ENCODE measurements at places on chromosomes 16 and 17.
A peak's percentile ranks its signal among the peaks of the same experiment; 100 is the strongest.

GRCh38 chr17:28497931-28498330, 8.2 kb upstream of the FOXN1 start:
- DNase-seq, result no peak

- no peak for DNase-seq
Measured at GRCh38 chr16:21190599-21190998, 20.8 kb downstream of the ZP2 start.

GRCh38 chr17:79356839-79357447, 253.9 kb downstream of the RBFOX3 start:
- DNase-seq, result no peak

DNA sequence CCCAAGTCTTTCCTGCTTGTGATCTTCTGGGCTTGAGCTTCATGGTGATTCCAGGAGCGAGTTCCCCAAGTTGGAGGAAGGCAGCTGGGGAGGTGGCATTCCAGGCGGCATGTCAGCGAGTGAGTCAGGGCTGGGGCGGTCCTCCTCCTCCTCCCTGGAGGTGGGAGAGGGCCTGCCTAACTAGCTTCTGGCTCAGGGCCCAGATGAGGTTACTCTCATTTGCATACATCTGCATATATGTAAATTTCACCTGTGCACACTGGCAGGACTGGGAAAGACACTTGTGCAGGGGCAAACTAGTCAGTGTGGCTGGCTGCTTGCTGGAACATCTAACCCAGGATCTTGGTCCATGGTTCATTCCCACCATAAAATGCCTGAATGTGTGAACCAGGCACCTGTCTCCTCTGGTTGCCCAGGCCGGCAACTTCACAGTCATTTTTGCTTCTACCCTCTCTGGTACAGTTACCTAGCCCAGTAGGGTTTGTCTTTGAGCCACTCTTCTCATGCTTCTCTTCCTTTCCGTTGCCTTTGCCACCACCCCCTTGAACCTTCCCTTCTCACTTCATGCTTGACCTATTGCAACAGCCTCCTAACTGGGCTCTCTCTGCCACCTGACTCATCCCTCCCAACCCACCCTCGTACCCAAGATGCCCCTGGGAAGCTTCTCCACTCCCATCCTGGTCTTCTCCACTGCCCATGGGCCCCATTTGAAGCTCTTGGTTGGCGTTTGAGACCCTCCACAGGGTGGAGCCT, 9.6 kb upstream of the DLX4 start:
- no peak for DNase-seq

- DNase-seq, result no peak
Measured at GRCh38 chr17:530851-531250, 178.2 kb upstream of the RPH3AL start.

GRCh38 chr16:75000481-75001081, 1.8 kb downstream of the ZNRF1 start:
- DNase-seq, result no peak

- no peak for DNase-seq
Measured at GRCh38 chr17:1562176-1562643, 382 bp downstream of the PITPNA start.

DNA sequence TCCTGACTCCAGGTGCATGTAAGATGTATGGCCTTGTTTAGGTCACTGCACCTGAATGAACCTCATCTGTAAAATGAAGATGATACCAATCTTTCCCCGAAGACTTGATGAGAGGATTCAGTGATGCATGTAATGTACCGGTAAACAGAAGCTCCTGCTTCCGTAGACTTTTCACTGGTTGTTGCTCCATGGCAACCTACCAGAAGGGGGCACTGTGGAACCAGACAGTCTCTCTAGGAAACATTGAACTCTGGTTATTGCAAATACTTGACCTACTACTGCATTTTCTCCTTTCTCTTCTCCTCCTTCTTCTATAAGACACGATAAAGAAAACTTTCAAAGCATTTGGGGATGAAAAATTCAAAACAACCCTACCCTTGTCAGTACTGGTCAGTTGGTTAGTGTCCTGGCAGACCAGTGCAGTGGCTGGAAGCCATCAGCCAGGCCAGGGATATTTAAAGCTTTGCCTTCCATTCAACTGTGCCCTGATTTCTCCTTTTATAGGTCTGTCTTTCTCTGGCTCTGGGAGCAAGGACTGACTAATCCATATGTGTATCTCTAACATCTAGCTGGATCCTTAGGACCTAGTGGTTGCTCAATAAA, 667.4 kb upstream of the SALL1 start:
- no peak for DNase-seq

DNA sequence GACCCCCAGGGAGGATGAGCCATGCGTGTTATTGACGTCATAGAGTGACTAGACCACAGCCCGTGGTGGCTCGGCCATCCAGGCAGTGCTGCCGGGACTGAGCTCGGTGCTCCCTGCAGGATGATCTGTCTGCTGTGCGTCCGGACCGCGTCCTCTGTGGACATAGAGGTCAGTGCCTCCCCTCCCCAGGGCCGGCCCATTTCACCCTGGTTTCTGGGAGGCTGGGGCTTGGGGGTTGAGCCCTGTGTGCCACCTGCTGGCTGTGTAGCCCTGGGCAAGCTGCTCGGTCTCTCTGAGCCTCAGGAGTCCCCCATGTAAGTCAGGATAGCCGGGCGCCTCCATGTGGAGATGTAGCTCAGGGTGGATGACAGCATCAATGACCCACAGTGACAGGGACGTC, 8.3 kb downstream of the TSC2 start:
- DNase-seq, result no peak

- DNase-seq, result peak; percentile 88
Measured at GRCh38 chr16:28494121-28494851, at the start of gene APOBR. APOBR (plus strand) TSS chr16:28494643; CDS start chr16:28494682, 39 bp downstream.

DNA sequence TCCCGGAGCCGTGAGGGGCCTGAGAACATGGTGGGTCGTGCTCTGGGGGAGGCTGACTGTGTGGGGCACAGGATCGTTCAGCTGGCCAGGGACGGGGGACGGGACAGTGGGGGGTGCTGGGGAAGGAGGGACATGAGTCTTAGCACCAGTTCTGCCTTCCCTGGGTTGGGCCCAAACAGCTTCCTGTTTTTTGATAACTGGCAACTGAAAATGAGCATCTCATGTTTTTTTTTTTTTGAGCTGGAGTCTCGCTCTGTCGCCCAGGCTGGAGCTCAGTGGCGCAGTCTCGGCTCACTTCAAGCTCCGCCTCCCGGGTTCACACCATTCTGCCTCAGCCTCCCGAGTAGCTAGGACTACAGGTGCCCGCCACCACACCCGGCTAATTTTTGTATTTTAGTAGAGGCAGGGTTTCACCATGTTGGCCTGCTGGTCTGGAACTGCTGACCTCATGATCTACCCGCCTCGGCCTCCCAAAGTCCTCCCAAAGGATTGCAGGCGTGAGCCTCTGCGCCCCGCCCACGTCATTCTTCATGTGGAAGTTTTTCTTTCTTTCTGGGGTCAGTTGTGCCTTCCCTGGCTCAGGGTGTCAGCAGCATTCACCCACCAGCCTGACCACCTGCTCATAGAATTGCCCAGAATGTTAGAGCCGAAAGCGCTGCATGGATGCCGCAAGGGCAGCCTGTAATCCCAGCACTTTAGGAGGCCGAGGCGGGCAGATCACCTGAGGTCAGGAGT, 6.4 kb downstream of the ASPSCR1 start:
- no peak for DNase-seq

DNA sequence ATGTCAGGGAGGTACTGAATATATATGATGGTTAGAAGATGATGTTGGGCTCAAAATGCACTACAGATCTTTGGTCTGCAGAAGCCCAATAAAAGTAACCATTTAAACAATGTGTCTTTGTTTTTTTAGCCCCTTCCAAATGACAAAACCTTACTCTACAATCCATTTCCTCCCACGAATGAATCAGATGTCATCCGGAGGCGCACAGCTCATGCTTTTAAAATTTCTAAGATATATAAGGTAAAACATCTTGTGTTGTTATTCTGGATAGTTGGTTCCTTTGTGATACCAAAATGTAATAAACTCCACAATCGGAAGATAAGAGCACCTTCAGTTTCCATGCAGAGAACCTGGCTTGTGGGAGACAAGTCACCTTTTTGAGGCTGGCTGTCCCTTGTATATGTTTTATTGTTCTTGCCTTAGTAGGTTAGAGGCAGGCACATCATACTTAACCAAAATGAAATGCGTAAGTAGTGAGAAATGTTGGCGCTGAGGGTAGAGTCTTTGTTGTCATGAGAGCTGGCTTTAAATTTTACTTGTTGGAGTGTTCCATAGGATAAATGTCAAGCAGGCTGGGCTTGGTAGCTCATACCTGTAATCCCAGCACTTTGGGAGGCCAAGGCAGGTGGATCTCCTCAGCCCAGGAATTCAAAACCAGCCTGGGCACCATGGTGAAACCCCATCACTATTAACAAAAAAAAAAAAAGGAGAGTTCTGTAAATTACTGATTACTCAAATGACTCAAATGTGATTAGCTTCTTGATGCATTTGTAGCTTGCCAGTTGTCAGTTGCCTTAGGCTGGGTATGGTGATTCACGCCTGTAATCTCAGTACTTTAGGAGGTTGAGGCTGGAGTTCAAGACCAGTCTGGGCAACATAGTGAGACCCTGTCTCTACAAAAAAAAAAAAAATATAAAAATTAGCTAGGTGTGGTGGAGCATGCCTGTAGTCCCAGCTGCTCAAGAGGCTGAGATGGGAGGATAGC, 19.7 kb upstream of the SNTB2 start:
- DNase-seq, result no peak

GRCh38 chr17:18896146-18896545, 38.2 kb downstream of the PRPSAP2 start:
- DNase-seq, result no peak

GRCh38 chr16:3816326-3816725, 64.2 kb downstream of the CREBBP start:
- DNase-seq, result no peak

GRCh38 chr17:76672270-76672851, 28.8 kb upstream of the ST6GALNAC1 start:
- no peak for DNase-seq

- no peak for DNase-seq
Measured at GRCh38 chr17:74386386-74386785, 19.1 kb downstream of the GPR142 start.

- no peak for DNase-seq
Measured at GRCh38 chr16:48930951-48931553, 321.1 kb upstream of the N4BP1 start.

DNA sequence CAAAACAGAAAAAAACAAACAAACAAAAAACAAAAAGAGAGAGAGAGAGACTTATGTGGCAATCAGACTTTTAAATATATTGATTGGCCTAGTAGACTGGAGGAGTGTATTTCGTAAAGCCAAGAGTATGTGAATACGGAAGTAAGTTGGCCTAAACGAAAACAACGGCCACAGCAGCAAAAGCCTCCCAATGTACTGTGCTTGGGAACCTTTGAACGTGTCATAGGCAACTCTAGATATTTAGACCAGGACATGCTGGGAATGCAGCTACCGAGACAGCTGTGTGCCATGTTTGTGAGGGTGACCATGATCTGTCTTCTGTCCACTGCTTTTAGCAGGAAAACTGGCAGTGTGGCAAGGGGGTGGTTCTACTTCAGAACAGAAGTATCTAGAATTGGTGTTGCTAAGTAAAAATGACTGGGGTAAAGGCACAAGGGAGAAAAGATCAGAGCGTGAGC, 7.4 kb downstream of the MAF start:
- DNase-seq, result no peak

- DNase-seq, result no peak
Measured at GRCh38 chr17:41989702-41990419, 23.3 kb downstream of the CNP start.

DNA sequence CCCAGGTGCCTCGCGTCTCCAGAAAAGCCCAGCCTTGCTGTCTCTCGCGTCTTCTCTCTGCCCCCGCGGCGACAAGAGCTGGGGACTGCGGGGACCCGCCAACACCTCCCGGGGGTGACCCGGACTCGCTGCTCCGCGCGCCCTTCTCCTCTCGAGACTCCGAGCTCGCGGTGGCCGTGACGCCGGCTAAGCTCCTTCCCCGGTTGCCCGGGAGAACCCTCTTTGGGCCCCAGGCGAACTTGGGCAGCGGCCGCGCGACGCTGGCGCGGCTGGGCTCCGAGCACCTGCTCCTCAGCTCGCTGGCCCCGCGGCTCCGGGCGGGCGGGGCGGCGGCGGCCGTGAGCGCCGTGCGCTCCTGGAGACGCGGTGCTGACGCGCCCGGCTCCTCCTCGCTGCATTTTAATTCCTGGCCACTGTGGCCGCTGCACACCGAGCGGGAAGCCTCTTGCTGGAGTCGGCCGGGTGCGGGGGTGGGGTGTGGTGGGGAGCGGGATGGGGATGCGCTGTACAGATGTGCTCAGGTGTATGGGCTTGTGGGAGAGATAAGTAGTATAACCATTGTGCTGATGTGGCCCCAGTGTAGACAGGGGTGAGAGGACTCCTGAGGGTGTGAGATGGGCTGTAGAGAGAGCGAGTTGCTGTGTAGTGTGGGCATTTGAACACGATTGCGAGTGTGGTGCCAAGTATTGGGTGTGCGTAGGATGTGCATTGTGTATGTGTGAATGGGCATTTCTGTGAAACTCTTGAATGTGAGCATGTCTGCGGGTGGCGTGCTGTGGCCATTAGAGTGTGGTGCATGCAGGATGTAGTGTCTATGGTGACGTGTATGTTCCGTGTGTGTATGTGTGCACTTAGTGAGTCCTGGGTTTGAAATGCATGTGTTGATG, at the start of gene ASIC2:
TSS of gene ASIC2 (minus strand) at position 315 of the 887 bp plus-strand sequence.
- no peak for DNase-seq

DNA sequence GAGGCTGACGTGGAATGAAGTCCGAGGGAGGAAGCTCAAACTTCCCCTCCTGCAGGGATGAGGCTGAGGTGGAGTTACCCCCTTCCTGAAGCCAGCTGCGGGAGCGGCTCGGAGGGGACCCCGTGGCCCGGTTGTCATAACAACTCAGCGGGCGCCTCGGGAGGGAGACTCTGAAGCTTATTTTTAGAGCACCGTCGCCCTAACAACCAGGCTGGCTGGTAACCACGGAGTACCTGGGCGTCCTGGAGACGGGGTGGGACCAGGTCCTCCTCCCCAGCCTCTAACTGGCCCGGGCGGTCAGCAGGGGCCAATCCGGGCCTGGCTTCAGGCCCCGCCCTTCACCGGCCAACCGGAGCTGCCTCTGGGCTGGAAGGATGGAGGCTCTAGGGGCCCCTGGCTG, 27.7 kb downstream of the NECAB2 start:
- DNase-seq, result no peak

GRCh38 chr17:20077978-20078685, 69.0 kb downstream of the SPECC1 start:
- DNase-seq, result no peak

GRCh38 chr17:68588362-68588761, 12.8 kb downstream of the FAM20A start:
- DNase-seq, result no peak

- no peak for DNase-seq
Measured at GRCh38 chr17:40315678-40316570, 6.9 kb downstream of the RARA start.

GRCh38 chr17:10716218-10716617, 13.6 kb downstream of the TMEM220 start:
- no peak for DNase-seq

- no peak for DNase-seq
Measured at GRCh38 chr17:42920922-42921321, 20.3 kb downstream of the G6PC1 start.
